CD4-positive, alpha-beta T cell (primary cell): ENCODE measurements at places on chromosomes 12 and 14. TPM values are rescaled to one million over a fixed set of nuclear protein-coding genes. Genes with fewer than 3 reads are reported as not detected.

DNA sequence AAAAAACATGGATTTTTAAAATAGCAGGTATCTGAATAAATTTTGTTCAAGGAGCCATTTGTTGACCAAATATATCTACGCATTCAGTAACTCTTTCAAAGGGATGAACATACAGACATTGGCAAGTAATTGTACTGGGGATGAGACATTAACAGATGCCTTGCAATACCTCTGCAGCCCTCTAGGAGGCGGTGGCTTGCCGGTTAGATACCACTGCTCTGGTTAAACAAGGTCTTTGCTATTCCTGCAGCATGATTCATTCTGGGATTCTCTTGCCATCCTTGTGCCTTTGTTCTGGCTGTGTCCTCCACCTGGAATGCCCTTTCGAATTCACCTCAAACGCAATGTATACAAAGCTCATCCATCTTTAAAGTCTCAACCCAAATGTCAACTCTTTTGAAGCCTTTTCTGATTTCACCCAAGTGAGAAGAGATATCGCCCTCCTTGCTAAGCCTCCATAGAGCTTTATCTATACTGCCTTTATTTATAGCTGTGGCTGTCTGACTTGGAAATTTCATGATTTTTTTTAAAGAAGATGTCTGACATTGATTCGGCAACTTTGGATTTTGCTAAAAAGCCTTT lies 131.0 kb upstream of the SRRM4 start:
- DNase-seq, result no peak

- no peak for DNase-seq
These were observed 21.6 kb upstream of the MED13L start for GRCh38 chr12:116299064-116299463.

GRCh38 chr12:121330692-121331091 lies 21.5 kb downstream of the ANAPC5 start:
- no peak for DNase-seq

Gene FOXN4
- not detected for total RNA-seq

DNA sequence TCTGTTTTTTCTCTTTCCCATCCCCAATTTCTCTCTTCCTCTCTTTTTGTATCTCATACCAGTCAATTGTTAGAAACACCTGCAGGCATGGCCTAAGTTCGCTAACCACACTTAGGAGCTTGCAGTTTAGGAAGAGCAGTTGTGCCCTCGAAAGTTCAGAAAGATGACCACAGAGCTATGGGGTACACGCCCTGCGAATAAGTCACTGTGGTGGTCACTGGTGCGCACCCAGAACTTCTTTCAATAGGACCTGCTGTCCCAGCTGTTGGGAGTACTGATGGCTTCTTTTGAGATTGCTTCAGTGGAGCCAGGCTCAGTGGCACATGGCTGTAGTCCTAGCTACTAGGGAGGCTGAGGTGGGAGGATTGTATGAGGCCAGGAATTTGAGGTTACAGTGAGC lies 362.8 kb upstream of the TMTC1 start:
- DNase-seq, result no peak

DNA sequence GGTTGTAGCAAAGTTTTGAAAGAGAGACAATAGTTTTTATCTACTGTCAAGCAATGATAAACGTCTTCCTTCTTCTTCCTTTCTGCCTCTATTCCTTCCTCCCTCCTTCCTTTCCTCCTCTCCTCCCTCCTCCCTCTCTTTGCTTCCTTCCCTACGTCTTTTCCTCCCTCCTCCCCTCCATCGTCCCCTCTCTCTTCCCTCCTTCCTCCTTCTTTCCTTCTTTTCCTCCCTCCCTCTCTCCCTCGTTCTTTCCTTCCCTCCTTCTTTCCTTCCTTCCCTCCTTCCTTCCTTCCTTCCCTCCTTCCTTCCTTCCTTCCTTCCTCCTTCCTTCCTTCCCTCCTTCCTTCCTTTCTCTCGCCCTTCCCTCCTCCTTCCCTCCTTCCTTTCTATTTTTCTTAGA lies 82.8 kb upstream of the KCNA1 start:
- DNase-seq, result no peak

- DNase-seq, result no peak
These were observed 3.1 kb downstream of the LACRT start for GRCh38 chr12:54631551-54631950.

DNA sequence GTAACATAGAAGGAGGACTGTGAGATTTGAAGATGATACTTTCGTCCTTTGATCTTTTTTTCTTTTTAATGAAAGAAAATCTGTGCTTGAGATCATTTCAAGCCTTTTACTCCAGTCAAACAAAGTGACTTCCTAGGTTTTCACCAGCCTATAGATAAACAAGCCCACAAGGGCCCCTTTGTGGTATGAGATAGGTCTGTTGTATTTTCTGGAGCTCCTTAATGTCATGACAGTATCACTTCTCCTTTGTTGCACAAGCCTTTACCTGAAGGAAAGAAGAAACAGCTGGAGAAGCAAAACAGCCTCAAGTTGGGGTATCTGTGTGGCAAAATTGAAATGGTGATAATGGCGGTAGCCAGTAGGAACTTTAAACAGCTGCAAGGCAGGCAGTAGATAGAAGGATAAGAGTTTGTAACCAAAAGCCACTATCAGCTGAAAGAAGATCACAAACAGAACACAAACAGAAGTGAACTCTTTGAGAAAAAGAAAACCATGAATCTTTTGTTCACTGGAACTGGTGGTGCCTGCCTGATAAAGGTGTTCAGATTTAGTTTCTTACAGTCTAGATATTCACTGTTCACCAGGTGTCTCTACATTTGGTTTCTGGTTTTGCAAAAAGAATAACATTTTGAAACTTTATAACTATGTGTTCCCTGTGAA lies 96.8 kb downstream of the LGR5 start:
- DNase-seq, result no peak

GRCh38 chr14:36181417-36181816 lies 4.9 kb upstream of the PTCSC3 start:
- DNase-seq, result no peak

Gene SYNDIG1L
- total RNA-seq, result not detected

- DNase-seq, result no peak
These were observed 92.7 kb downstream of the BORCS5 start for GRCh38 chr12:12449533-12450025.

- DNase-seq, result no peak
These were observed 29.3 kb upstream of the ATF1 start for GRCh38 chr12:50734409-50735263.

GRCh38 chr12:96327889-96328288 lies 72.3 kb downstream of the CDK17 start:
- peak; percentile 44 for DNase-seq

Gene CBX5
- total RNA-seq, result 38.8 TPM

Gene TMCC3
- total RNA-seq, result 1.3 TPM

DNA sequence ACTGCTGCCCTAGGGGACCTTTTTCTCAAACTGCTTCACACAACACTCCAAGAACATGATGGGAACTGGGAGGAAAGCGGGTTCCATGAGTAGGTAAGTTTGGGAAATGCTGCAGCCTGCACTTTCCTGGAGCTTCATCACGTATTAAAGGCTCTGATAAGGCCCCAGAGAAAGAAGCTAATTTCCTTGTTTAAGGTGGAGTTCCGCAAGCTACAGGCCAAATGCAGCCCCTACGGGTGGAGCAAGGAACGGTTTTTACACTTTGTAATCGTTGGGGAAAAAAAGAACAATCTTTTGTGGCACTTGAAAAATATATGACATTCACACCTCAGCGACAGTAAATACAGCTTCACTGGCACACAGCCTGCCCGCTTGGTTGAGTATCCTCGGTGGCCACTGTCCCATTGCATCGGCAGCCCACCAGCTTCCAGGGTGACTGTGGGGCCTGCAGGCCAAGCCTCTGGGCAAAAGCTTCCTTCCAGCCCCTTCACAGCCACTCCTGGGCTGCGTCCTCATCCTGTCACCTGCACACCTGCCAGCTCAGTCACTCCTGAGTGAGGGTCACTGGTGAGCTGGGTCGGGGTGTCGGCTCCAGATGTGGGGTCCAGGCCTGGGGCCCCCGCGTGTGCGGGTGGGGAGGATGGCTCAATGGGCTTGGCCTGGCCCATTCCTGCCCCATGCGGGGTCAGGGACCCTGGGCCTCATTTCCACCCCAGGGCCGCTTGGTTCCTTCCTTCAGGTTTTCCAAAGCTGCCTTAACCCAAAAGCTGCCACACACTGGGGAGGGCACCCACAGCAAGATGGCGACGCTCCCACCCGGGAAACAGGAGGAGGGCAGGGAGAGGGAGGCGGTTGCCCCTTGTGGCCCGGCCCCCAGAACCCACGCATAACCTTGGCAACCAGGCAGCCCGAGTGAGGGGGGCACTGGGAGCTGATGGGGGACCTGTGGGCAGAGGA lies 2.4 kb downstream of the AMN start:
- no peak for DNase-seq

Gene DDX55
- total RNA-seq, result 37.1 TPM

DNA sequence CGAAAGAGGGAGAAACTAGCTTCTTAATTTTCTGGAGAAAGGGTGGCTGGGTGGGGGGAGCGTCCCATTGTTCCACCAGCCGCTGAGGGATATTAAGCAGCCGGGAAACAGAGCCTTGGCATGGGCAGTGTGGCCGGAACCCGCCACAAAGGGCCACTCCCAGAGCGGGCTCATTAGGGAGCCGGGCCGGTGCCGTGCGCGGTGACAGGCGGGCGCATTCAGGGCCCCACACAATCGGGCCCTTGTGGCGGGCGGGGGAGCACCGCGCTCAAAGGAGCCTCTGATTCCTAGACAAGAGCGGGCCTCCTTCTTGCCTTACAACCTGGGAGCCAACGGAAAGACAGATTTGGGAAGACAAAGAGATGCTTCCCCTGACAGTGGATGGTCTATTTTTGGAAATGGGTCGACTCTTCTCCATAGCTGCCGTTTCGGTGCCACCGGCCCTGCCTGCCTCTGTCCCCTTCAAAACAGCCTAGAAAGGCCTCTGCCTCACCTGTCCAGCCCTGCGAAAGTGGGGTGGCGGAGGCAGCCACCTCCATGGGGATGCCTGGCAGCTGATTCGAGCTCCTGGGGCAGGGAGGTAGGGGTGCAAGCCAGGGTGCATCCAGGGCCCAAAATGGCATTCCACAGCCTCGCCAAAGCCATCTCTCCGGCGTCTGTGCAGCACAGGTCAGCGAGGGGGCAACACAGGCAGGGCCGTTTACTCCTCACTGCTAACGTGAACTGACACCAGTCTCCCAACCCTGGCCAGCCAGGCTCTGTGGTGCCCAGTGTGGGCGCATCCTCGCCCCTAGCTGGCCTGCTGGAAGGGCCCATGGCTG lies 10.9 kb downstream of the CCDC85C start:
- no peak for DNase-seq

DNA sequence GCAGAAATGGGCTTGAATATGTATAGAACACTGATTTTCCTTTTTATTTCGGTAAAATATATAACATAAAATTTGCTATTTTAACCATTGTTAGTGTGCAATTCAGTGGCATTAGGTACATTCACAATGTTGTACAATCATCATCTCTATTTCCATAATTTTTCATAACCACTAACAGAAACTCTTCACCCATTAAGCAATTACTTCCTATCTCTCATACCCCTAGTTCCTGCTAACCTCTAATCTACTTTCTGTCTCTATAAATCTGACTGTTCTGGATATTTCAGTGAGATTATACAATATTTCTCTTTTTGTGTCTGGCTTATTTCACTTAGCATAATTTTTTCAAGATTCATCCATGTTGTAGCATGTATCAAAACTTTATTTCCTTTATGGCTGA lies 8.9 kb upstream of the RNF212B start:
- DNase-seq, result no peak

Gene SLCO1C1
- not detected for total RNA-seq

GRCh38 chr12:124898923-124899294 lies 15.5 kb downstream of the UBC start:
- DNase-seq, result no peak

GRCh38 chr12:27905285-27906126 lies 67.0 kb downstream of the PTHLH start:
- no peak for DNase-seq

GRCh38 chr12:52631676-52632459 lies 13.5 kb upstream of the KRT73 start:
- DNase-seq, result no peak

GRCh38 chr14:22471545-22472121 lies 117.4 kb downstream of the DAD1 start:
- no peak for DNase-seq

DNA sequence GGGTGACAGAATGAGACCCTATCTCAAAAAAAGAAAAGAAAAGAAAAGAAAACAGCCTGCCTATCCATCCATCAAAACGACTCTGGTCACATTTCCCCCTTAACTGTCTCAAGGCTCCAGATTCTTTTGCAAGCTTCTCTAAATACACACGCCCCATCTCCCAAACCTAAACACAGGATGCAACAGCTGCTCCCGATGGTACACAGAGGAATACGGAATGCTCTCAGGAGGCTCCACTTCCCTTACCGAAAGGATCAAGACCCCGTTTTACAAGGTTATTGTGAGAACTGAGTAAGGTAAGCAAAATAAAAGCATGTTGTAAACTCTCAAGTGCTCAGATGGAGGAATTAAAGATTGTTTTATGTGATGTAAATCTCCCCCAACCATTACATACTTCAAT lies 62.3 kb downstream of the NT5DC3 start:
- DNase-seq, result no peak

GRCh38 chr14:21498540-21499526 lies 12.3 kb downstream of the METTL3 start:
- peak; percentile 79 for DNase-seq
